ENCODE measurements at places on chromosomes 1 and 21.

- no peak for DNase-seq
These were observed 23.0 kb upstream of the PNRC2 start for GRCh38 chr1:23936481-23937176.

GRCh38 chr1:236834876-236835275 is 39.8 kb downstream of the MTR start:
- no peak for DNase-seq

DNA sequence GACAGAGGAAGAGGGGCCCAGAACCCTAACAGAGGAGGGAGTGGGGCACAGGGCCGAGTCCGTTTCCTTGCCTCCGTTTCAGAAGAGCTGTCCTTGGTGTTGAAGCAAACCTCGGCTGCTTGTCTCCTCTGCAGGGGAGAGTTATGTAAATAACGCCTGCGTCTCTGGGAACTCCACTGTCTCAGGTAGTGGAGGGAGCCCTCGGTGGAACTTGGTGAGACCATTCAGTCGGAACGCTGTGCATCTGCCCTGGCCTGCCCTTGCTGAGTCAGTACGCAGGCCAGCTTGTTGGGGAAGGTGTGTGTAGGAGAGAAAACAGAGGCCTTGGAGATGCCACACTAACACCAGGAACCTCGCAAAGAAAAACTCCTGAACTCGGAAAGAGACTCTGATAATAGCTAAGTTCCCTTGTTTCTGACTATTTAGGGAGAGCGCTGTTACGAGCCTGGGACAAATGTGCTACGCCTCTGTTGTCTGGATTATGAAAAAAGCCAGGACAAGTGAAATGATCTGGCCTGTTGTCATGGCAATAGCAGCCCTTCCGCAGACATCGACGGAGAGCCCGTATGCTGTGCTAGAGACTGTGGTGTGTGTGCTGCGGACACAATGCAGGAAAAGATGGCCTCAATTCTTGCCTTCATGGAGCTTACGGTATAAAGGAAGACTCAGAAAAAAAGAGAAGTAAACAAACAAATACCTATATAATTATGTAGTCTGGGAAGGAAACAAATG is 94.6 kb upstream of the AKT3 start:
- no peak for DNase-seq

DNA sequence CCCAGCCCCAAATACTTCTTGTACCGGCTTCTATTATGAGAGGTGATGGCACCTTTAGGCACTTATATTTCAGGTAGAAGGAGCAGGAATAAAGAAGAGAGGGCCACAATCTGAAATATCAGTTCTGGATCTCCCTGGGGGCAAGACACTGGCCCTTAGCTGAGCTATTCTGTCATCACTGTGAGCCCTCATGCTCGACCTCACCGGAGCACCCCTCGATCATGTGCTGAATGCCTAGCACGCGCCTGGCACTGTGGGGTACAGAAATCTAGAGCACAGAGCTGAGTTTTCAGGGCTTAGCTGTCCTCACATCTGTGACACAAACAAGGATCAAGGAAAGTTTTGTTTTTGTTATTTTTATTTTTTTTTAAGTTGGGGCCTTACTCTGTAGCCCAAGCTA is 7.6 kb upstream of the MX1 start:
- DNase-seq, result no peak

DNA sequence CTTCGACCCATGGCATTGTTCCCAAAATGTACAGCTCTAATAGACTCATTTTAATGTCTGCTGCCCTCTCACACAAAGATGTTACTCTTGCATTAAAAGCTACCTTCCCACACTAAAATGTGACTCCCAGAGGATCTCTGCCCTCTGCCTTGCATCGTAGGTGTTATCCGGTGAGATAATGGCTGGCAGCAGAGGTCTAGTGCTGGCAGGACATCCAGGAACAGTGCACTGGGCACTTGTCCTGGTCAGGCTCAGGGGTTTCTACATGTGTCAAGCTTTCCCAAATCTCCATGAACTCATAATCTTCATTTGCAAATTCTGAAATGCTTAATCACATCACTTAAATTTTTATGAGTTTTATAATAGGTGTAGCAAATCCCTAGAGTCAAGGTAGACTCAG is 310.6 kb downstream of the LRRIQ3 start:
- DNase-seq, result no peak

DNA sequence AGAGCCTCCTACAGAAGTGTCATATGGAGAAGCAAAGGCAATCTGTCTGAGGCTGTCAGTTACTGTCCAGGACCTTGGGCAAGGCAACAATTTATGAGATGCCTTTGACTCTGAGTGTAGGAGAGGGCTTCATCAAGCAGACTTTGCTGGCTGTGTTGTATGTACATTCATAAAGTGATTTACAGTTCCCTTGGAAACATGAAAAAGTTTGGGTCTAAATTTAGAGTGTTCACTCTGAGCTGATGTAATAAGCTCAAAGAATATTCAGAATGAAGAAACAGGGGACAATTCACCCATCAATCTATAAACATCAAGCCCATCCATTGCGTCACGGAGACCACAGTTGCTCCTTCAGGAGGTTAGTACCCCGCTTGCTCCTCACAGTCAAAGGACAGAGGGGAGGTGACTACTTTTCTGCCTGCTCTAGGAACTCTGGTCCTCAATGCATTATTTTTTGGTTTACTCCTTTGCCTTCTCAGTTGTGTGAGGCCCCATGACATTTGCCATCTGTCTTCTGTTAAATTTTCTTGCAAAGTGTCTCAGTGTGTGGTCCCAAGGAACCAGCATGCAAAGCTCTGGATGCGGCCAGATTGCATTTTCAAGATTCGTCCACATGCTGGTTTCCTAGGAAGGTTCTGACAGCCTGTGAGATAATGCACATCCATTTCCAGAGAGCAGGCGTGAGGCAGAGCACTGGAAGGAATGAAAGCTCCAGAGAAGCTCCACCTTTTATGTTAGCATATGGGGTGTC is 241.1 kb upstream of the KIAA0040 start:
- DNase-seq, result no peak

DNA sequence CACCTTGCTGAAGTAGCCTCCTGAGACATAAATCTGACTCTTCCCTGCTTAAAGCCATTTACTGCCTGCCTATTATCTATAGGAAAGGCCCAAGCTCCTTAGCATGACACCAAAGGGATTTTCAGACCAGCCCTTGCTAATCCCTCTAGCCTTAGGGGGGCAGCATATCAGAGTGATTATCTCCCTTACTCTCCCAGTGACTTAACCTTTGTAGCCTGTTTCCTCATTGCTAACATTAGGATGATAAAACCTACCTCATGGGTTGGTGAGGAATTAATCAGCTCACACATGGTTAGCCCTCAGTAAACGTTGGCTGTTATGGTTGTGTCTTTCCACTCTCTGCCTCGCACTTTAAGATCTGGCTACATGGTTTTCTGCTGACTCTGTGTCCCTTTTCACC is 70.1 kb downstream of the ROR1 start:
- no peak for DNase-seq

GRCh38 chr1:174269989-174270651 is 110.8 kb downstream of the RABGAP1L start:
- no peak for DNase-seq

GRCh38 chr21:25807191-25807590 is 72.4 kb downstream of the GABPA start:
- no peak for DNase-seq

DNA sequence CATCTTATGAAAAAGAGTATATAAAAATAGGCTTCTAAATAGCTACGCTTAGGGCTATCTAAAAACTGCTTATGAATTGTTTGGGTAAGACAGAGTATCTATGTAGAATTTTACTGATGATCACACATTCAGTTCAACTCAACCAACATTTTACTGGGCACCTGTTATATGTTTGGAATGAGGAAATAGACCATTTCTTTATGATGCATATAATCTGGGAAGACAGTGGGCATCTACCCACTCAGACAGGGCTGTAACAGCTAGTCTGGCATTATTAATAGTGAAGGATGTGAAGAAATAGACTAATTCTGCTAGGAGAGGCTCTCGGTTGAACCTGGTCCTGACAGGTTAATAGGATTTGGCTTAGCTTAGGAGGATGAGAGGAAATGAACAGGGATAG is 56.9 kb downstream of the TIAM1 start:
- DNase-seq, result no peak

DNA sequence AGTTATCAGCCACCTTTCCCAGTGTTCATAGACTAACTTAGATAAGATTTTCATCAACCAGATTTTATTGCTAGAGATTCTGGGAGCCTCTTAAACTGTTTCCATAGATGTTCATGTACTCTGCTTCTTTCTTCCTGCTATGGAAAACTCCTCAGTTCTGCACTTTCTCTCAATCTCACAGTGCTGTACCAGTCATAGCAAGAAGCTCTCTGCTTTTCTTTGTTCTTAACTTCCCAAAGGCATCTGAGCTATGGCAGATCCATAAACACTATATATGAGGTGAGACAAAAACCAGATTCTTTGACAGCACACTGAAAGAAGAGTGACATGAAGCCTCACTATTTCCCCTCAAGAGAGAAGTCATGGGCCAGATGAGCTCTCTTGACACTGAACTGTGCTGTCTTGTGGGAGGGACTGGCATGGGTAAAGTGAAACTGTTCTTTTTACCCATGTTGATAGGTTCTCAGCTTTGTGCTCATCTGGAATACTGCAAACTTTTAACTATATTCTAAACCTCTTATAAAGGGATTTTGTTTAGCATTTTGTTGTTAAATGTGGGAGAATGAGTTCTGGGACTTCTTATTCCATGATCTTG is 64.2 kb upstream of the LYPLAL1 start:
- DNase-seq, result no peak

Data from stimulated activated CD4-positive, alpha-beta T cell treated with anti-CD3 and anti-CD28 coated beads, TNF-alpha, amount 100 ng/mL, for 48 hours (primary cell).